ENCODE measurements at places on chromosomes 6 and 20.
A peak's percentile ranks its signal among the peaks of the same experiment; 100 is the strongest.

- no peak for DNase-seq
These were observed 240.9 kb downstream of the LRFN2 start for GRCh38 chr6:40346246-40346645.

- no peak for DNase-seq
These were observed 25.8 kb downstream of the SERPINB9 start for GRCh38 chr6:2877057-2877882.

GRCh38 chr6:6556738-6557503, 31.6 kb upstream of the LY86 start:
- peak; percentile 28 for DNase-seq

GRCh38 chr6:117919275-117919674, 12.2 kb downstream of the SLC35F1 start:
- no peak for DNase-seq

DNA sequence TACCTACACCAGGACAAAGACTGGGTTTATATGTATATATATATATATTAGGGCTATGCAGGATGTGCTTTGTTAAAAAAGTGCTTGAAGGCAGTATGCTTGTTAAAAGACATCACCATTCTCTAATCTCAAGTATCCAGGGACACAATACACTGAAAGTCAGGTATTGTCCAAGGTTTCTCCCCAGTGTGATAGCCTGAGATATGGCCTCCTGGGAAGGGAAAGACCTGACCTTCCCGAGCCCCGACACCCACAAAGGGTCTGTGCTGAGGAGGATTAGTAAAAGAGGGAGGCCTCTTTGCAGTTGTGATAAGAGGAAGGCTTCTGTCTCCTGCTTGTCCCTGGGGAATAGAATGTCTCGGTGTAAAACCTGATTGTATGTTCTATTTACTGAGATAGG, 156.9 kb downstream of the GPX5 start:
- DNase-seq = no peak

DNA sequence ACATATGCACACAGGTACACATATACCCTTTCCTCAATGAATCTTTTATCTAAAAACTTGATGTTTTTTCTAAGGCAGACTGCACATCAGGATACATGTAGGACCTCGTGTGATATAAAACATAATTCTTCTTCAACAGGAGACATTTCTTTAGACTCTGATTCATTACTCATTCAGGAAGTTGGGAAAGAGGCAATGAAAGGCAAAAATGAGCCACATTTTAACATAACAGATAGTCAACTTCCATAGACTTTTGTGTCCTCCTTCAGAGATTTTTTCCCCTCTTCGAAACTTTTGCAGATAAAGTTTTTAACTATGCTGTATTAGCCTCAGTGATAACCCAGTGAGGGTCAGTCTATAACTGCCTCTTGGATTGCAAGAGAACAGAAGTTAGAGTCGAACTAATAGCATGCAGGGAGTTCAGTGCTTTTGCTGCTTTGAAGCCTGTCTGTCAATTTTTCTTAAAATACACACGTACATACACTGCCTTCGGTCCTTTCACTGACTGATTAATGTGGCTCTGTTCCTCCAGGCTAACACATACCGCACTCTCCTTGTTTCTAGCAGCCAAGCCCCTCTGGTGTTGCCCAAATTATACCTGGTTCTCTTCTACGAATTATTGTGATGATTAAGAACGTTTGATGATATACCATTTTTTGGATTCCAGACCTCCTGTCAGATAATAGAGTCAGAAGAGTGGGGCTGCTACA, 562.5 kb upstream of the MAP3K7 start:
- no peak for DNase-seq

GRCh38 chr6:82971877-82972460, 93.7 kb downstream of the UBE3D start:
- no peak for DNase-seq

DNA sequence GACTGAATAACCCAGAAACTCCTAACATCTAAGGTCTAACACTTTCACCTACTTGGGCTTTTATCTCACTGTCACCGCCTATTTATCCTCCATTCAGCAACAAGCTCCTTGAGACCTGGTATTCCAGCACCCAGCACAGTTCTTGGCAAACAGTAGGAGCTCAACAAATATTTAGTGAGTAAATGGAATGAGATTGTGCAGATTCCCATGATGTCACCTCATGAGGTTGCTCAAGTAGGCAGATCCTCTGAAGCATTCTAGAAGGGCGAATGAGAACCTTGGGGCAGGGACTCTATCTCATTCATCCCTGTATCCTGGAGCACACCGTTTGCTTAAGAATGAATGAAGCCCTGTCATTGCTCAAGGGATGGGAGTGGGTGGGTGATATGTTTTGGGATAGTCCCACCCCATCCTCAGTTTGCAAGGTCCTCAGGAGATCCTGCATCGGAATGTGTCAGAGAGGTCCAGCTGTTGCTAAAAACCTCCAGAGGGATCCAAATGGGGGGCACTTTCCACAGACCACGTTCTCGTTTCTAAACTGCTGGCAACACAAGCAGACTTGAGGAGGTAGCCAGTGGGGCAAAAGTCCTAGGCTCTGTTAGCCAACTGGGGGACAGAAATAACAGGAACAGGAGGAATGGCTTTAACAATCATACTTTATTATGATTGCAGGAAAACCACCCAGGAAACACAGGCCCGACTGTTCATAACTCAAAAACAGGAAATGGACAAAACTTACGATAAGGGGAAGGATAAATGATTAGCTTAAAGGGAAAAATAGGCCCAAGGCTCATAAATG, 42.0 kb downstream of the EDN1 start:
- DNase-seq = no peak

DNA sequence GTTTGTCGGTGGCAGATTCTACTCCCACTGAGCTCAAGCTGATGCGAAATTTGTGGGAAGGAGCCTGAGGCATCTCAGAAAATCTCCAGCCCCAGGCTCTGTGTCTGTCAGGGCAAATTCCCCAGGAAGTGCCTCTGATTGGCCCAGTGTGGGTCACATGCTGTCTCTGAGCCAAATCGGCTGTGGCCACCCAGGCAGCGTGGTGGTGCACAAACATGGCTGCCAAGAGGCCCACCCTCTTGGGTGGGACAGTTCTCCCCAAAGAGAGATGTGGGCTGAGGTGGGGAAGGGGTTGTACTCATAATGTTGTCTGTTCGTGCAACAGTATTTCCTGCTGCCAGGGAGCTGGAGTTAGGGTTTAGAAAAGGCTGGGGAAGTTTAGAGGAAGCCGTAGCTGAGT, 130.6 kb downstream of the BMP7 start:
- no peak for DNase-seq

GRCh38 chr6:139135578-139136545, 982 bp downstream of the HECA start:
- DNase-seq = peak; percentile 25
